ENCODE measurements at places on chromosomes 1 and 21.

DNA sequence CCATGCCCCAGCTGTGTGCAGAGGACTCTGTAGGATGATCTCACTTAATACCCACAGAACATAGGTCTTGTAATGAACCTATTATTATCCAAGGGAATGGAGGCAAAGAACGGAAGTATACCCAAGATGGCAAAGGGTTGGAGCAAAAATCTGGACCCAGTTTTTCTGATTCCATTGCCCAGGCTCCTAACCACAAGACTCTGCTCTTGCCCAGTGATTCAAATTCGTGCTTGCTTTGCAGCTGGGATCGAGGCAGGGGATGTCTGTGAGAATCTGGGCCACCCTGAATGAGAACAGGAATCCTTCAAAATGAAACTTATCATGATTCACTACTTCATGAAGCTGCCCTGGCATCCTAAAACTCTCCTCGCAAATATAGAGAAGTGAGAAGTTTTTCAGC, 97.5 kb upstream of the KCNJ6 start:
- no peak for DNase-seq

DNA sequence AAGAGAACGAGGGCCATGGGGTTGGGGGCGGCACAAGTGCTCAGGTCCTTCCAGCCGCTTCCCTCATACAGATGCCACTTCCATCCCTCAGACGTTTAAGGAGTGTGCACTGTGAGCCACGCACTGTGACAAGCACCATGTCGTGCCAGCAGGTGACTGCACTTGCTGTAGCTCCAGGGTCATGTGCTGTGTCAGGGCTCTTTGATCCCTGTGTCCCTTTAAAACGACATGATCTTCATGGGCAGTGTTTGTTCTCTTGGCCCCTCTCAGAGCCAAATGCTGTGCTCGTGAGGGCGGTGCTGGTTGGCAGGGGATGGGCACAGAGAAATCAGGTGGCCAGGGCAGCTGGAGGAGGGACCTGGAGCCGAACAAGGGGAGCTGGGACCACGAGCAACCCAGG, 19.9 kb downstream of the IL10RB start:
- no peak for DNase-seq

DNA sequence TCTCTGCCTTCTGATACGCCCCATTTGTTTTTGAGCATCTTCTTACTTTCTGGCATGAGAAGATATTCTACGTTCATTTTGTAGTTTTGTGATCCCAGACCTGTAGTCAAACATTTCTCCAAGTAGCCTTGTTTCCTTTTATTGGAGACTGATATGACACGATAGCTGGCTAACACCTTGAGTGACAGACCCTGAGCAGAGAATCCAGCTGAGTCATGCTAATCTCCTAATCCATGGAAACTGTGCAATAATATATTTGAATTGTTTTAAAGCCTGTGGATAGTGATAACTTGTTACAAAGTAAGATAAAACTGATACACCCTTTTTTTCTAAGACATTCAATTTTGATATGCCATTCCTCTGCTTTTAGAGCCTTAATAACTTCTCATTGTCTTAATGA, 1.2 kb upstream of the IFI44L start:
- DNase-seq = no peak

DNA sequence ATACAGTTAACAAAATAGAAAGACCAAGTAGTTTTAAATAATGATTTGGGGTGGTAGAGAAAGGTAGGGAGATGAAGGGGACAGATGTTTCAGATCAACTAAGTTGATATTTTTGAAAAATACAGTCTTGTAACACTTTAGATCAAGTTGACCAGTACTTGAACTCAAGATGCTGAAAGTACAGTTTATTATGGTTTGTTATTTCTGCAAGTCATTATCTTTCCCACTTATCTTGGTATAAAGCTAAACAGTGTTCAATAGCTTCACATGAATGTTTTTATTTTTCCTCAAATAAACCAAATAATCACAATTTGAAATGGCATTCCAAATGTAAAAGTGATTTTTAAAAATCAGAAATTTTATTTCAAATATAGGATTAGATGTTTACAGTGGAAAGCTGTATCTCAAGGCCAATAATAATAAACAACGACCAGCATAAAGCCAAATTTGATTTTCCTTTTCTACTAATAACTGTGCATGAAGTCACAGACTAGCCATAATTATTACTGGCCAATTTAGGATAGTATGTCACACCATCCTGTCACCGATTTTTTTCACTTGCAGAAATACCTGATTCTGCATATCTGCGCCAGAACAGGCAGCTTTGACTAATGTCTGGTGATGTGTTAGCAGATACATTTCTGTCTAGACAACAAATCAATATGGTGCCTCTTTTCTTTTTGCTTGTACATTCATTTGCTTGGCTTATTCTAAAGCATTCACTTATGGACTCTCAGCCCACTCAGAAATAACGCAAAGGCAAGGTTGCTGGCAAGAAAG, 320.2 kb downstream of the TM2D1 start:
- DNase-seq = no peak

GRCh38 chr1:89935235-89935634, 59.7 kb upstream of the ZNF326 start:
- DNase-seq = no peak

DNA sequence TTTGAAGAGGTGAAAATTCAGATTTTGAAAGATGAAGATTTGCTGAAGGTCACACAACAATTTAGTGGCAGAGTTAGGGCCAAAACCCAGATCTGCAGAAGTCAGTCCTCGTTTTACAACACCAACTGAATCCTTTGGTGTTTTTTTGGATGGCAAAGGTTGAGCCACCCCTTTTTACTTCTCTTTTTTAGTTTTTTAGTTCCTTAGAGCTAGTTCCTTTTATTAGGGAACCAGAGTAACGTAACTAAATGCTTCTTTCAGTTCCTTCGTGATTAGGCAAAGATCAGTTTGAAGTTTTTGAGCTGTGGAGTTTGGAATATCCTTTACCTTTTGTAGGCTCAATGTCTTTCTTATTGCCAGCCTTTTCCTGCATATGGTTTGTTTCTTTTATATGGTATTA, 67.9 kb upstream of the ARID1A start:
- DNase-seq = no peak

DNA sequence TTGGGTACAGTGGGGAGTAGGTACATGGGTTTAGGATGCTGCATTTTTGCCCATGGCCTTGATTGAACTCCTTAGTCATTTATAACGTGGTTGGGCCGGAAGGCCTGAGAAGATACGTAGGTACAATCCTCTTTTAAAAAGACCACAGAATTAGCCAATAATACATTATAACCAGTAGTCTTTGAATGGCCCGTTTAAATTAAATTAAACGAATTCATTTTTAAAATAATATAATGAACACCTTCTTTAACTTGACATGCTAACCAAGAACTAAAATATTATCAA, 20.1 kb upstream of the ADAR start:
- DNase-seq = no peak
